Stimulated activated CD4-positive, alpha-beta T cell treated with anti-CD3 and anti-CD28 coated beads, Interleukin-2, amount 100 ng/mL, for 24 hours (primary cell): ENCODE measurements at places on chromosomes 4 and X.

DNA sequence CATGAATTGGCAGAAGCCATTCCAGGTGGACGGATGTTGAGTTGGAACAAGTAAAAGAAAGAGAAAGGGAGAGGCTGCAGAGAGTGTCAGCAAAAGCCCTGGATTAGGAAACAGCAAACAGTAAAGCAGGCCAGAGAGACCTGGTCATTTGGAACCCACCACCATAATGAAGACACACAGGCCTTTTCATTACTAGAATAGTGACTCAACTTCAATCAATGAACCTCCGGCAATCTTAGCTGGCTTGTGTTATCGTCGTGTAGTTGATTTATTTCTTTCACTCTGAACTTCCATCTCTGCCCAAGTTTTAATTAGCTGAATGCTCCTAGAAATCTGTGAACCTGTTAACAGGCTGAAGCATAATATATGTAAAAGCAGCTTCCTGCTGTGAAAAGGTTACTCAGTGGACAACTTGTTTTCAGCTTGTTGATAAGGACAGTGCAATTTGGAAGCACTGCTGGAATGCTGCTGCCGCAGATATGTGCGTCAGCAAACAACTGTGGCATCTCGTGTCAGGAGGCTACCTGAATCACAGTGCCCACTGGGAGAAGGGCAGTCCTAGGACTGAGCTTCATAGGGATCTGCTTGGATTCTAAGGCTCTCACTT is 68.8 kb downstream of the SPANXN4 start:
- DNase-seq, result no peak

GRCh38 chrX:8683687-8684086 is 48.2 kb downstream of the ANOS1 start:
- DNase-seq, result no peak

DNA sequence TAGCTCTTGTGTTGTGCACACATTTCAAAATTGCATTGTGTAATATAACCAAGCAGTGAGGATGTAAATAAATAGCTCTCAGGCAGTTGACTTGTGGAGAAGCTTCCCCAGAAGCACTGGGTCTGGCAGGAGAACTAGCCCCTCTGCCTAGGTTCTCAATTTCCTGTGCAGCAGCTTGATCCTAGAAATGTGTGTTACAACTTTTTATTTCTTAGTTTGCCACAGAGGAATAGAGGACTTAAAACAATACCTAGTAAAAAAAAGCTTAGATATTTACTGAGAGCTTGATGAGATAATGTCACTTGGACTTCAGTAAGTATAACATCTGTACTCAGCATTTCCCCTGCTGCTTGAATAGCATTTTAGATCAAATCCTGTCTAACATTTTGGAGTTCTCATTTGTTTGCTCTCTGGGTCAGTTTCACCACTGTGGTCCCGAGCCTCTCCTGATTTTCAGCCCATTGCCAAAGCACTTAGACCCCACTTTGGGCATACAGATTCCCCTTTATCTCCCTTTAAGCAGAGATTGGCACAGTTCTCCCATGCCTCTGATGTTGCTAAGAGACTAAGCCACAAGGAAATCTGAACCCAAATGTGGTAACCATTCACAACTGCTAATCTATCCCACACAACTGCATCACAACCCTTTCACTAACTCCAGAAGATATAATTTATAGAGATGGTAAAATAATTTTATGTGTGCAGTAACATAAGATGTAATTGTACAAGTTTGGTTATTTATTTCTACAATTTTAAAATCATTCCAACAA is 98.2 kb upstream of the NRK start:
- no peak for DNase-seq

- no peak for DNase-seq
Measured at GRCh38 chr4:14581741-14582140, 420.5 kb upstream of the CPEB2 start.

DNA sequence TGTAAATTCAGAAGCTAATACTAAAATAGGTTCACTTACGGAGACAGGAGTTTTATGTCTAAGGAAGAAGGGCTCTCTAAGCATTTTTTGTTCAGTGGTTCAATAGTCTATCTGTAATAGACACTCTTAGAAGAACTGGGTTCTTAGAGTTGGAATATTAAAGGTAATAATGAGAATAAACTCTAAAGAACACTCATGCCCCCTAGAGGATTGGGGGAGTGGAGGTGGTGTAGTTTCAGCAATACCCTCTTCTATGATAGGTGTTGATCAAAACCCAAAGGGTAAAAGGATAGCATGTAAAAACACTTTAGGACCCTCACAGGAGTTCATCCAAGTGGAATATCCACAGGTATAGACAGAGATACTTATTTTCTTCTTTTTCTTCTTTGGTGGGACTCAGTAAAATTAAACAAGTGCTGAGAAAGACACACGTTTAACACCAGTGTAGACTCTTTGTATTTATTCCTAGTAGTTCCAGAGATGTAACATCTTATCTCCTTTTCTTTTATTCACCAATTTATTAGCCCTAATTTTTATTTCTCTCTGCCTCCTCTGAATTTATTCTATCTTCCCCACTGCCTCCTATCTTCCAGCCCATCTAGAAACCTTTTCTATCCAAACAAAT is 25.7 kb upstream of the MND1 start:
- DNase-seq, result peak; percentile 22

GRCh38 chrX:43836435-43837184 is 45.6 kb downstream of the MAOB start:
- no peak for DNase-seq

GRCh38 chr4:7276515-7276914 is 84.2 kb downstream of the SORCS2 start:
- no peak for DNase-seq

- no peak for DNase-seq
Measured at GRCh38 chr4:112823606-112824005, 186.7 kb downstream of the LARP7 start.

- peak; percentile 17 for DNase-seq
Measured at GRCh38 chrX:45621376-45622041, 420.8 kb upstream of the DIPK2B start.

- no peak for DNase-seq
Measured at GRCh38 chrX:16469870-16470269, 180.1 kb upstream of the S100G start.

DNA sequence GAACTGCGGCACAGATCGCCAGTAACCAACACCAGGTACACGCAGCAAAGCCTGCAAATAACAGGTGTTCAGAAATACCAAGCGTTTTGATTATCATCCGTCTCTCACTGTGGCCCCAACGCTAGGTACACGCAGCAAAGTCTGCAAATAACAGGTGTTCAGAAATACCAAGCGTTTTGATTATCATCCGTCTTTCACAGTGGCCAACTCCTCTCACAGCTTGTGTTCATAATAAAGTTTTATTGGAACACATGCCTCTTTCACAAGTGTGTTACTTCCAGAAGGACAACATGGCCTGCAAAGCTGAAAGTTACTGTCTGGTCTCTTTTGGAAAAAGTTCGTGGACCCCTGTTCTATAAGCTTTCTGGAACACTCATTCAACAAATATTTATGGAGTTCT is 153.1 kb downstream of the AFAP1 start:
- DNase-seq, result no peak

DNA sequence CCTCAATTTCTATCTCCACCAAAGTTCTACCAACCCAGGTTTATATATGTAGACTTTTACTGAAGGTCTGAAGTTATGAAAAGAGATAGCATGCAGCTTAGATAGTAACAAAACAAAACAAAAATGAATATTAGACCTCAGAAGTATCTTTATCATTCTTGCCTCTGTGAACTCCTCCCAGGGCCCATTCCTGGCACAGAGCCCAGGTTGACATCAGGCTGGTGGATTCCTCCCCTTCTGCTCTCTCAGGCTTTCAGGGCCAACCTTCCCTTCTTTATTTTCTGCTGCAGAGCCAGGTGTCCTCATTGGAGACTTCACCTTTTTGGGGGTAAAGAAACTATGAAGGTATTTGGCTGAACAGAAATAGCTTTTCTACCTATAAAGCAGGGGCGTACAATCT is 112.8 kb upstream of the PITX2 start:
- DNase-seq, result no peak

DNA sequence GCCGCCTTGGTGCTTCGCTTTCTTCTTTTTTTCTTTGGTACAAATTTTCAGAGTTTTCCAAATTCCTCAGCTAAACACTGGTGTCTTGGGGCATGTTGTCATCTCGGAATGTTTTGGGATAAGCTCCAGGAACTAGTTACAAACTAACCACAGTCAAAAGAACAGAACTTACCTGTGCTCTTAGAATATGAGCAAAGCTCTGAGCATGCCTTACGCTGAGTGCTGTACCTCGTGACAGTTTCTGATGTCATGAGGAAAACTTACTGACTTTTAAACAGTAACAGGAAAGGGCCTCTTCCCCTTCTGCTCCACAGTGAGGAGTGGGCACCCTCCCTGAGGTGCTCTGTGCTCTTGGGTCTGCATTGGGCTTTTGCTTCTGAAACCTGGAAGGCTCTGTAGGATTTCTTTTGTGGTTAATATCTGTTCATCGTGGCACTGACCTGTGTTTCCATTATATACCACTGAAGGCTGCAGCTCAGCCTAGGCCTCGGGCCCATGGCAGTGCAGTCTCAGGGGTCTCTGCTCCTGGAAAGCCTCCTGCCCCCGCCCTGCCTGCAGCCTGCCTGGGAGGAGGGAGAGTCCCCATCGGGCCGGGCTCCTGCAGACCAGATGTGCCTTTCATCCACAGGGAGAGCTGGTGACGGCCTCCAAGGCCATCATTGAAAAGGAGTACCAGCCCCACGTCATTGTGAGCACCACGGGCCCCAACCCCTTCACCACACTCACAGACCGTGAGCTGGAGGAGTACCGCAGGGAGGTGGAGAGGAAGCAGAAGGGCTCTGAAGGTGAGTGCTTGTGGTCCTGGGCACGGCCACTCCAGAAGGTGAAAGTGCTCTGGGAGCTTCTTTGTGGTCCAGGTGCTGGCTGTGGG is 48.7 kb downstream of the NOP14 start:
- no peak for DNase-seq
